ENCODE measurements at places on chromosomes 6 and 20. TPM values are rescaled to one million over a fixed set of nuclear protein-coding genes. Genes with fewer than 3 reads are reported as not detected.

DNA sequence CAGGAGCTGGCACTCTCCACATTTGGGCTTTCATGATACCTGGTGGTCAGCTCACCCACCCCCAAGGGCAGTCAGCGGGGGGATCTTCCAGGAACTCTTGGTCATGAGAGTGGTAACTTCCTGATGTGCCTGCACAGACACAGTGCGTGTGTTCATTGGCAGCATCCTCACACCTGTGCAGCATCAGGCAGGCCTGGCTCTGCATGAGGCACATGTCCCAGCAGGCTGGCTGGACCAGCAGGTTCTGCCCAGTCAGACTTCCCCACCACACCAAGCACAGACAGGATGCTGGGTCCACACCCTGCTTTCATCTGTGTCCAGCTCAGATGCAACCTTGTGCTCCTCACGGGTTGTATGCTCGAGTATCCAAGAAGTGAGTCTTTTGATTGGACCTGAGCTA is 15.7 kb upstream of the UNC93A start:
- no peak overlapping the region for H3K27ac ChIP-seq
- H3K36me3 ChIP-seq = no peaks in the 10 kb centered on the region
- peaks cover 33% of the 10 kb centered on the region for H3K27me3 ChIP-seq

- H3K27ac ChIP-seq = no peak overlapping the region
- no peaks in the 10 kb centered on the region for H3K36me3 ChIP-seq
- no peak overlapping the region for H3K4me3 ChIP-seq
- DNase-seq = no peak
- no peaks in the 10 kb centered on the region for H3K27me3 ChIP-seq
Measured at GRCh38 chr6:163937071-163937470, 522.6 kb downstream of the QKI start.

- H3K36me3 ChIP-seq = no peaks in the 10 kb centered on the region
- DNase-seq = no peak
- no peaks in the 10 kb centered on the region for H3K4me1 ChIP-seq
- no peak overlapping the region for H3K4me3 ChIP-seq
- no peaks in the 10 kb centered on the region for H3K27me3 ChIP-seq
Measured at GRCh38 chr20:36234771-36235320, 1.4 kb upstream of the AAR2 start.

GRCh38 chr20:63246490-63247288 is 7.6 kb downstream of the NKAIN4 start:
- H3K27me3 ChIP-seq = peaks cover 10% of the 10 kb centered on the region
- no peaks in the 10 kb centered on the region for H3K4me1 ChIP-seq
- H3K4me3 ChIP-seq = no peak overlapping the region
- no peak for DNase-seq

- no peak overlapping the region for H3K4me3 ChIP-seq
- no peak for DNase-seq
- no peaks in the 10 kb centered on the region for H3K36me3 ChIP-seq
- no peaks in the 10 kb centered on the region for H3K27me3 ChIP-seq
- H3K27ac ChIP-seq = no peak overlapping the region
Measured at GRCh38 chr6:21823371-21823770, 229.8 kb downstream of the SOX4 start.

GRCh38 chr6:102114402-102114801 is 720.9 kb downstream of the GRIK2 start:
- no peak overlapping the region for H3K27ac ChIP-seq
- no peaks in the 10 kb centered on the region for H3K4me1 ChIP-seq
- no peak overlapping the region for H3K4me3 ChIP-seq
- no peaks in the 10 kb centered on the region for H3K36me3 ChIP-seq

GRCh38 chr6:71029555-71029954 is 72.7 kb upstream of the B3GAT2 start:
- no peak overlapping the region for H3K27ac ChIP-seq
- H3K36me3 ChIP-seq = no peaks in the 10 kb centered on the region
- H3K4me1 ChIP-seq = no peaks in the 10 kb centered on the region
- H3K27me3 ChIP-seq = no peaks in the 10 kb centered on the region
- no peak for DNase-seq

DNAJC5 gene
- total RNA-seq = 38.6 TPM
